ENCODE measurements at places on chromosomes 6 and 20. TPM values are rescaled to one million over a fixed set of nuclear protein-coding genes. Genes with fewer than 3 reads are reported as not detected.

CABLES2 gene
- 2.0 TPM for total RNA-seq

FAM209B gene
- total RNA-seq: 0.42 TPM

CPNE1 gene
- 43.6 TPM for total RNA-seq

GSTA3 gene
- total RNA-seq: not detected

DTNBP1 gene
- 8.0 TPM for total RNA-seq

DEFB124 gene
- total RNA-seq: not detected

DNA sequence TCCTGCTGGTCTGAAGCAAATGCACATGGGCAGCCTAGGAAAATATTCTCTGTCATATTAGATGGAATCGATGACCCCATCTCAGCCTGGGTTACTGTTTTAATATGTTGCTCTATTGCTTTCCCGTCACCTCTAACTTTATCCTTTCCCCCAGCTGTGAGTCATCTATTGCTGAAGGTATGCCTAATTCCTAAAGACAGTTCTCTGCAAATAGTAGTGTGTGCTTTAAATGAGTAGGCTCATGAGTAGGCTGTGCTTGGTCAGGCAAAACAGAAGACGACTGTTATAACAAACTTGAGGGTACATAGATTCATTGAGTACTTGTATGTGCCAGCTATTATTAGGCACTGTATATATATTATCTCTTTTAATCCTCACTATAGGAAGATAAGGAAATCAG lies 47.2 kb downstream of the CTNNBL1 start:
- H3K27ac ChIP-seq: no peak overlapping the region
- no peaks in the 10 kb centered on the region for H3K27me3 ChIP-seq
- H3K4me1 ChIP-seq: no peaks in the 10 kb centered on the region
- DNase-seq: no peak

GRCh38 chr6:64034910-64035655 lies 399.5 kb downstream of the PHF3 start:
- DNase-seq: no peak
- no peak overlapping the region for H3K4me3 ChIP-seq
- H3K36me3 ChIP-seq: no peaks in the 10 kb centered on the region
- H3K4me1 ChIP-seq: no peaks in the 10 kb centered on the region

GRCh38 chr6:46220352-46221221 lies 49.8 kb upstream of the ENPP5 start:
- DNase-seq: no peak
- no peak overlapping the region for H3K4me3 ChIP-seq

- H3K4me3 ChIP-seq: no peak overlapping the region
- H3K27me3 ChIP-seq: no peaks in the 10 kb centered on the region
- H3K27ac ChIP-seq: no peak overlapping the region
- no peak for DNase-seq
- H3K36me3 ChIP-seq: no peaks in the 10 kb centered on the region
Observed at GRCh38 chr6:129133770-129134192, 250.8 kb downstream of the LAMA2 start.

DNA sequence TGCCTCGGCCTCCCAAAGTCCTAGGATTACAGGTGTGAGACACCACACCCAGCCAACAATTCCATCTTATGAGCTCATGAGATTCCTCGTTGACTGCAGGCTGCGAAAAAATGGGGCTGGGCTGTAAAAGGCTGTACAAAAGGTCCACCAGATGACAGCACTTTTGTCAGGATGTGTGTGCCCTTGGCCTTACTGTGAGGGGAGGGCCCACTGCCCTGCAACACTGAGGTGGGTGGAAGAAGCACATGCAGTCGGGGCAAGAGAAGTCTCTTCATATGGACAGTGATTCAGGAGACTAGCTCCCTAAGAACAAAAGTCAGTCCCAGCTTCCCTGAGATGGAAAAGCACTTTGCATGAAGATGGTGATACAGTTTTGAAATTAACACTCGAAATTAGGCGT lies 50.5 kb downstream of the KCTD20 start:
- no peaks in the 10 kb centered on the region for H3K4me1 ChIP-seq
- no peak overlapping the region for H3K27ac ChIP-seq
- no peak overlapping the region for H3K4me3 ChIP-seq
- DNase-seq: no peak

DNA sequence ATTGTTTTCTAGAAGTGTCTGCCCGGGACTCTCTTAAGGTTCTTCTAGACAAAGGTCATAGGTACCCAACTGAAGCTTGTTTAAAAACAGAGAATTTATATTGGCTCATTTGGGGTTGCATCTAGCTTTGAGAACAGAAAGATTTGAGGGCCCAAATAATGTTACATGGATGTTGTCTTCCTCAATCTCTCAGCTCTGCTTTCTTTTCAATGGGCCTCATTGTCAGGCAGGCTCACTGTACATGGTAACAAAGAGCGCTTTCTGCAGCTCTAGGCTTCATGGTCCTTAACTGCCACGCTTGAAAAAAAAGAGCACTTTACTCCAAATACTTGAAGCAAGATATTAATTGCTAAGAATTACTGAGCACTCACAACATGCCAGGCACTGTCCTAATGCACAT lies 22.2 kb downstream of the NHLRC1 start:
- no peak overlapping the region for H3K4me3 ChIP-seq
- no peaks in the 10 kb centered on the region for H3K36me3 ChIP-seq
- no peaks in the 10 kb centered on the region for H3K27me3 ChIP-seq

DNA sequence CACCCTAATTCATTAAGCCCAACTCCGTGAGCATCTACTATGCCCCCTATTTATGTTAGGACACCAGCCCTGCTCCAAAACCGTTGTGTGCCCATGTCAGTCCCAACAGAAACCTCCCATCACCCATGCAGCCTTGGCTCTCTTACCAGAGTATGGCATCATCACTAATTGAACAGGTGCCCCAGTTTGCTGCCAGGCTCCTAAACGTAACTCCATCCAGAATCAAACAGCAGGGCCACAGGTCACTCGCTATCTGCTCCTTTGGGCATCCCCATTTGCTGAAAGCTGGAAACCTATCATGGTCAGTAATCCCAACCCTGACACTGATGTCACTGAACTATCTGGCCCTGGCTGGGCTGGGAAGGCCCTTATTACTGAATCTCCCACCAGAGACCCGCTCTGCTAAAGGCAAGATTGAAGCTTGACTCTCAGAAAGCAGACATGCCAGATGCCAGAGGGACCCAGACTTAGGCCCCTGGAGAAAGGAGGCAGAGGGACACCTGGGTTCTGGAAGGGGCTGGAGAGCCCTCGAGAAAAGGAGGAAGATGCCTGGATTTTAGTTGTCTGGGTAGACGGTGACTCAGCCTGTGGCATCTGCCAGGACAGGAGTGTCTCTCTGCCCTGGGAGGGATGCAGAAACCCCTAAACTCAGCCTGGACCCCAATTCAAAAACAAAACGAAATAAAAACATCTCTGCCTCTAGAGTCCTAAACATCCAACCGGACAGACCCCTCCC lies 14.0 kb downstream of the MUCL3 start:
- peak overlapping the region; percentile 53 for H3K4me3 ChIP-seq
- H3K36me3 ChIP-seq: no peaks in the 10 kb centered on the region
- DNase-seq: no peak
- peaks cover 5% of the 10 kb centered on the region for H3K4me1 ChIP-seq

GRCh38 chr6:113713665-113714064 lies 143.5 kb upstream of the MARCKS start:
- H3K4me3 ChIP-seq: no peak overlapping the region
- H3K27me3 ChIP-seq: no peaks in the 10 kb centered on the region
- H3K27ac ChIP-seq: no peak overlapping the region
- DNase-seq: no peak
- no peaks in the 10 kb centered on the region for H3K36me3 ChIP-seq
- H3K4me1 ChIP-seq: no peaks in the 10 kb centered on the region

DNA sequence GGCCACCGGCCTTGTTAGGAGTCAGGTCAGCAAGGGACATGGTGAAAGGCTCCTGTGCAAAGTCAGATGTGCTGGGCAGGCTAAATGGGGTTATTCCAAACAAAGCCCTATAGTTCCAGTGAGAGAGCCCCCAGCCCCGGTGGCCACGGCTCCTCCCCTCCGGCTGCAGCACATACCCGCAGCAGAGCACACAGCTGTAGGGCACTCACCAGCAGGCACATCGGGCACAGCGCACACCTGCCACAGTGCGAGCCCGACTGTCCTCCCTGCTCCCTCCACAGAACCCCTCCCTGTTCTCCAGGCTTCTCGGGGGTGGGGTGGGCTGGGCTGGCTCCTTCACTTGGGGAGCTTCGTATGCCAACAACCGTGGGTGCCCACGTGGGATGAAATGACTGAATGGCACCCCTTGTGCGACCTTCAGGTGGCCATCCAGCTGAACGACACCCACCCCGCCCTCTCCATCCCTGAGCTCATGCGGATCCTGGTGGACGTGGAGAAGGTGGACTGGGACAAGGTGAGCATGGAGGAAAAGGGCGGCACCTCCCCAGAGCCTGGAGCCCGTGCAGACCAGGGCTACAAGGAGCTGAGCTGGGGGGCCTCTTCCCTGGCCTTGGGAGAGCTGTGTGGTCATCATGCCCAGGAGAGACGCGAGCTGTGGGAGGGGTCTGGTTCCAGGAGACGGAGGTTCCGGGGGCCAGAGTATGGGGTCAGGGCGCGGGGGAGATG lies 30.9 kb downstream of the PYGB start:
- H3K4me1 ChIP-seq: no peaks in the 10 kb centered on the region
- peaks cover 79% of the 10 kb centered on the region for H3K36me3 ChIP-seq
- no peak overlapping the region for H3K4me3 ChIP-seq
- H3K27me3 ChIP-seq: no peaks in the 10 kb centered on the region
- no peak overlapping the region for H3K27ac ChIP-seq

GRCh38 chr20:59378396-59378795 lies 78.0 kb downstream of the EDN3 start:
- no peak overlapping the region for H3K4me3 ChIP-seq
- no peak overlapping the region for H3K27ac ChIP-seq
- DNase-seq: no peak
- no peaks in the 10 kb centered on the region for H3K4me1 ChIP-seq
- H3K36me3 ChIP-seq: no peaks in the 10 kb centered on the region

DNA sequence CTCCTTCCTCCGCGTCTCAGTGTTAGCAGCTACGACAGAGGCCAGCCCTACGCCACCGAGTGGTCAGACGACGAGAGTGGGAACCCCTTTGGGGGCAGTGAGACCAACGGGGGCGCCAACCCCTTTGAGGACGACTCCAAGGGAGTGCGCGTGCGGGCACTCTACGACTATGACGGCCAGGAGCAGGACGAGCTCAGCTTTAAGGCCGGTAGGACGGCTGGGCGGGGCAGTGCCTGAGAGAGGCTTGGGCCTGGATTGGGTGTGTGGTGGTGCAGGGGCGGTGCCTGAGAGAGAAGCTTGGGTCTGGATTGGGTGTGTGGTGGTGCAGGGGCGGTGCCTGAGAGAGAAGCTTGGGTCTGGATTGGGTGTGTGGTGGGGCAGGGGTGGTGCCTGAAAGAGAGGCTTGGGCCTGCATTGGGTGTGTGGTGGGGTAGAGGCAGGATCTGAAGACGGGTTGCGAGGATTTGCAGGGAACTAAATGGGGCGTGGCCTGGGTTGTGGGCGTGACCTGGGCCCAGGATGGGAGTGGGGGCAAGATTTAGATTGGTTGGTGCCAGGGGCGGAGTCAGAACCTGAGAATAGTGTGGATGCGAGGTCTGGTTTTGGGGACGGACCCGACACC lies 24.4 kb downstream of the SPDEF start:
- no peaks in the 10 kb centered on the region for H3K36me3 ChIP-seq
- H3K27me3 ChIP-seq: peaks cover 2% of the 10 kb centered on the region
- DNase-seq: no peak
- H3K4me3 ChIP-seq: peak overlapping the region; percentile 30
- no peak overlapping the region for H3K27ac ChIP-seq

GRCh38 chr6:134701301-134701700 lies 248.6 kb downstream of the ALDH8A1 start:
- H3K36me3 ChIP-seq: no peaks in the 10 kb centered on the region
- H3K4me3 ChIP-seq: no peak overlapping the region
- DNase-seq: no peak
- no peaks in the 10 kb centered on the region for H3K27me3 ChIP-seq
- no peak overlapping the region for H3K27ac ChIP-seq
- H3K4me1 ChIP-seq: no peaks in the 10 kb centered on the region

Data from thymus (tissue), 14 donors.